Hematopoietic multipotent progenitor cell treated with erythropoietin and hydrocortisone succinate and interleukin-3 and kit ligand, for 6 days (in vitro differentiated cells): ENCODE measurements at places on chromosomes 11 and 22.

DNA sequence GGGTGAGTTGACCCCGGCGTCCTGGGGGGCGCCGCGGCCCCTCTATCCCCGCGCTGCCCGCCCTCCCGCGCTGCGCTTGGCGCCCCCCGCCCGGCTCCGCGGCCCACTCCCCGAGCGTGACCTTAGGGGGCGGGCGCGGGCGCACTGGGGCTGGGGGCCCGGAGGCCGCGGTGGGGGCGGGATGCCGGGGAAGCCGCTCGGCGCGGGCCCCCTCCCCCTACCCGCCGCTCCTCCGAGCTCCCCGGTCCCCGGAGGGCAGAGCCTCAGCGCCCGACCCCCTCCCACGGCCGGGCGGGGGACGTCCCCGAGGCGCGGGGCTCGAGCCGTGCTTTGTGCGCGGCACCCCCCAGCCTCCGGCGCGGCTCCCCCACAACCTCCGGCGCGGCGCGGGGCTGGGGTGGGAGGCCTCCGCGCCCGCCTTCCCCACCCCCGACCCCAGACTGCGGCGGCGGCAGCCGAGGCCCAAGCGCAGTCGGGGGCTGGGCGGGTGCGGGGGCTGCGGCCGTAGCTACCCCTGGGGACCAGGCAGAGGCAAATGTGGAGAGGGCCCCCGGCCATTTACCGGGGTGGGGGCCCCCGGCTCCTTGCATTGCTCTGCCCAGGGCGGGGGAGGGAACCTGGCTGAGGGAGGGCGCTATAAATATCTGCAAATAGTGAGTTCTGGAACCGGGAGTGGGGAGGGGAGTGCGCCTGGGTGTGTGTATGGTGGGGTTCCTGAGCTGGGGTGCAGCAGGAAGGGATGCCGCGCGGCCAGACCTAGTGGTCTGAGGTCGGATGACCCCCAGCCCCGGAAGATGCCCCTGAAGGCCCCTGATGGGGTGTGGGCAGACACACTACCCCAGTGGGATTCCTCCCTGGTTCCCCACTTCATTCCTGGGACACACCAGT lies 988 bp downstream of the MGAT3 start:
- no peak for DNase-seq

DNA sequence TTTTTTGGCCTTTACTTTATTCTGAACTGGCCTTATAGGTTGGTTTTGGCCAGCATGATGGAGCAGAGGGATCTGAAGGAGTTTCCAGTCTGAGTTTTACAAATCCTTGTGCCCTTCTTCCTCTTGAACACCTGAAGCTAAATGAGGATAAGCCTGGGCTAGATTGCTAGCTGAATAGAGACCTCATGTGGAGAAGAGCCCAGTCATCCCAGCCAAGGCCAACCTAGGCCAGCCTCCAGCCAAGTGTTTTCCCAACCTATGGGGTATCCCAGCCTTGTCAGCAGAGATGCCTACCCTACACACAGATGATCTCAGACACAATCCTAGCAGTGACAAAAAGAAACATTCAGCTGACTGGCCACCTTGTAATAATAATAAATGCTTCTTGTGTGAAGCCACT lies 966 bp upstream of the CASP12 start:
- no peak for DNase-seq

DNA sequence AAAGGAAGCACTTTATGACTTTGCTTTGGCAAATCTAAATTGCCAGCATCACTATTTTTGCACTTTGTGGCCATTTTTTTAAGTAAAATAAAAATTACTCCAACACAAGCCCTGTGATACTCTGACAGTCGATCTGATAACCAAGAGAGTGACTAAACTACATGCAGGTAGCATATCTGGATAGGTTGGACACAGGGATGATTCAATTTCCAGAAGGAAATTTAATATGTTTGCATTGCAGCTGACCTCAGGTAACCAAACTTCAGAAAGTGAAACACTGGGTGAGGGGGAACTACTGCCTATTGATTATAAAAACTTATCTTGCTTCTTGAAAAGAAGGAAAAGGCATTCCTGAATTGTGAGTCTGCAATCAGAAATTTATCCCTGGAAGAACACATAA lies 13.9 kb downstream of the OR5B3 start:
- DNase-seq, result no peak

GRCh38 chr11:129295746-129296145 lies 79.9 kb upstream of the BARX2 start:
- DNase-seq, result no peak

- DNase-seq, result no peak
These were observed 20.8 kb downstream of the NTM start for GRCh38 chr11:131391176-131391575.

DNA sequence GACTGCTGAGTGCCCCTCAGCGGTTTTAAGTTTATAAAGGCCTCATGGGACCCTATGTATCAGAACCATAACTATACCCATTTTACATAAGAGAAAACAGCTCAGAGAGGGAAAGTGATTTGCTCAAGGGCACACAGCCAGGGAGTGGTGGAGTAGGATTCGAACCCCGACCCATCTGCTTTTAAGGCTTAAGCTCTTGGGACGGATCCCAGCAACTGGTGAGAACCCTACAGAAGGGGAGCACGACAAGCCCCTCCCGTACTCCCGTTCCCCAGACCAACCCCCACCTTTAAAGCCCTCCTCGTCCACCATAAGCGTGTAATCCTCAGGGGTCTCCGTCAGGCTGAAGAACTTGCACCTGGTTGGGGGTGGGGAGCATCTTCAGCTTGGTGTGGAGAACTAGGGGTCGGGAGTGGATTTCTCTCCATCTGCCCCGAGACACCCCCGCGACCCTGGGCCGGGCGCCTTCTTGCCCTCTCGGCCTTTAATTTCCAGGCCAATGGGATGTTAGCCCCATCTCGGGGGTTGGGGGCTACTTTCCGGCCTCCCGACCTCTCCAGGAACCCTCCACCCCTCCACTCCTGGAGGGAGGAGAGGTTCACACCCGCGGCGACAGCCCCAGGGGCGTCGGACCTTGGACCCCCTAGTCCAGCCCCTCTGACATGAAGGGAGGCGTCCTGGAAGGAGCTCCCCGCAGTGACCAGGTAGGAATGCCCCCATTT lies 725 bp downstream of the CASTOR1 start:
- DNase-seq, result no peak

DNA sequence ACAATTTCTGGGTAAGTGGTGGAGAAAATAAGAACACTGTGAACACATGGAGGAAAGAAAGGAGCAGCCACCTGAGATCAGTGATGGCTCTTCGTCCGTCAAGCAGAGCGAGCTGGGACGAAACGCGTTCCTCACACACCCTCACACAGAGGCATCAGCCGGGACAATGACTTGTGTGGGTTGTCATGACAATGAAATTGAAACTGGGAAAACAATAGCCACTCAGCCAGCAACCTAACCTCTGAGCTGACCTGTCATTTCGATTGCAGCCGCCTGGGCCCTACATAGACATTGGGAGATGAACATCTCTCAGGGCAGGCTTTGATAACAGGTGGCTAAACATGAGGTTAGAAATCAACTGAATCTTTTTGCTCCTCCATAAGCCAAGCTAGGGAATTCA lies 51.3 kb downstream of the TRIM29 start:
- DNase-seq, result no peak

- DNase-seq, result no peak
These were observed 8.6 kb downstream of the LARGE2 start for GRCh38 chr11:45930951-45931570.
